NCI-H2029 (cell line): ENCODE measurements at places on chromosomes 1 and 21.

- DNase-seq: no peak
Observed at GRCh38 chr1:186532466-186532865, 71.6 kb upstream of the PDC start.

DNA sequence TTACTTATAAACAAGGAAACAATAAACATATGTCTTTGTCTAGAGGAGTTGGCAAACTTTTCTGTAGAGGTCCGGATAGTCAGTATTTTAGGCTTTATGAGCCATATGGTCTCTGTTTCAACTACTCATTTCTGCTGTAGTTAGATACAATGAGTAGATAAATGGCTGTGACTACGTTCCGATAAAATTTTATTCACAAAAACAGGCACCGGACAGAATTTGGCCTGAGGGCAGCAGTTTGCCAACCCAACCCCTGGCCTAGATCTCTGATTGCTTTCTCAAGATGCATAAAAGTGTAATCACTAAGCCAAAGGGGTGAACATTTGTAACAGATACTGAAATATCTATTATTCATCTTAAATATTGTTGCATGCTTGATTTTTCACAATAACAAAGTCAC lies 123.1 kb upstream of the ESRRG start:
- DNase-seq: no peak

- no peak for DNase-seq
Observed at GRCh38 chr1:246954126-246954525, 22.4 kb upstream of the AHCTF1 start.

- DNase-seq: no peak
Observed at GRCh38 chr1:175536369-175536768, 207.0 kb downstream of the TNR start.

- no peak for DNase-seq
Observed at GRCh38 chr1:181013144-181013543, 9.5 kb downstream of the STX6 start.

GRCh38 chr1:111247125-111247838 lies 19.8 kb downstream of the CHI3L2 start:
- DNase-seq: no peak

- DNase-seq: no peak
Observed at GRCh38 chr1:206699000-206699586, 14.4 kb downstream of the MAPKAPK2 start.

DNA sequence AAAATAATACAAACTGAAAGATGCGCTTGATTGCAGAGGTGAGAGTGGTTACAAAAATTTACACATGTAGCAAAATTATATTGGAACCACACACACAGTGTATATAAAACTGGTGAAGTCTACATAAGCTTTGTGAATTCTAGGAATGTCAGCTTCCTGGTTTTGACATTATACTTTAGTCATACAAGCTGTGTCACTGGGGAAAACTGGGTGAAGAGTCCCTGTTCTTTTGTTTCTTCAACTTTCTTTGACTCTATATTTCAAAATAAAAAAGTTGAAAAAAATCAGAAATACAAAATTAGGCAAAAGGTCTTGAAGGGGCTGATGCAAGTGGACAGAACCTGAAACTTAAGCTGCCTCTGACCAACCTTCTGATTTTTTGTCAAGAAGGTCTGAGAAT lies 3.0 kb downstream of the C1QC start:
- no peak for DNase-seq

DNA sequence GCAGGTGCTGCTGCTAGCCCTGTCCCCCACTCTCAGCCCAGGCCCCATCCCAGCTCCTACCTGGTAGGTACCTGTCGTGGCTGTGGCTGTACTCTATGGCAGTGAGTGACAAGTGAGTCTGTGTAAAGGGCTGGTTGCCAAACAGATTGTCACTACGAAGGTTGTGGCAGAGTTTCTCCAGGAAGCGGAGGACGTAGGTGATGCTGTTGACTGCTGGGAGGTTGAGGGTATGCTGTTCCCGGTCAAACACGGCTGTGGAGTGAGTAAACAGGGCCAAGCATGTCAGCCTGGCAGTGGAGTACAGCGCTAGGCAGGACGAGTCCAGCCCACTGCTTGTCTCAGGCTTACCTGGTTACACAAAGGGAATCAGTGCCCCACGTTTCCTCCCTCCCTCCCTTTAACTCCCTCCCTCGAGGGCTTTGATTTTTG lies 24.8 kb upstream of the SLFNL1 start:
- peak; percentile 99 for DNase-seq

GRCh38 chr1:193115629-193116227 lies 6.1 kb upstream of the CDC73 start:
- DNase-seq: no peak

DNA sequence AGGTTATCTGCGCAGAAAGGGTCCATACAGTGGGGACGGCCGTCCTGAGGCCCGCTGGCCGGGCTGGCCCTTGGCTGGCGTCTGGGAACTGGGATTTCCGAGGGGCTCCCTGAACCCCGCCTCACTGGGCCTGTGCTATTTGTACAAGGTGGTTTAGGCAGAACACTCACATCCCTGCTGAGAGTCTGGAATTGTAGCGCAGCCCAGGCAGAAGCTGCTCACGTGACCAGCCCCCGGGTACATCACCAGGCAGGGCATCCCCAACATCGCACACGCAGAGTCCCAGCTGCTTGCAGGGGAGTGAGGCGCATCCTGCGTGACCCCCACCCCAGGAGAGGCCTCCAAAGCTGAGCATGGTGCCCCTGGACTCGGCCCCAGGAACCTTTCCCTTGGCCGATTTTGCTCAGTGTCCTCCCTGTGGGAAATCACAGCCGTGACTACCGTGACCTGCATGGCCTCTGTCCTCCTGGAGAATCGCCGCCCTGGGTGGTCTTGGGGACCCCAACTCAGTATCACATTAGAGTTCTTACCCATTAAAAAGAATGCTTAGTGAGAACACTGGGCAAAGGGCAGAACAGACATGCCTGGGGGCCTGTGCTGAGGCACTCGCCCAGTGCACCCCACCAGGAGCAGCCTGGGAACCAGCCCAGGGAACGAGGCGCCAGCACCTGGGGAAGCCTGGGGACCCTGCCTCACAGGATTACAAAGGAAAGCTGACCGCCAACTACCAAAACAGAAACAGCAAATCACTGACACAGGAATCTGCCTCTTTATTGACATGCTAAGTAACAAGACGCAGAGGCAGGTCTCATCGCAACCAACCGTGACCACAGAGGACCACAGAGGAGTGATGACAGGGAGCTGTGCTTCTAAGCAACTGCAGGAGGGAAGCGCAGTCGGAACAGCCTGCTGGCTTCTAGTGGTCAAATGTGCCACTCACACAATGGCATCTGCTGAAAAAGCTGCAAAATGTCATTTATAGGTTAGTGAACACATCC lies 33.5 kb downstream of the UBE2G2 start:
- DNase-seq: no peak

- DNase-seq: no peak
Observed at GRCh38 chr21:35619184-35619583, 441.1 kb downstream of the SETD4 start.
